Mesenteric fat pad (tissue), 1 donor: ENCODE measurements at places on chromosomes 1 and 21. TPM values are rescaled to one million over a fixed set of nuclear protein-coding genes. Genes with fewer than 3 reads are reported as not detected.

NUDC gene
- 49.7 TPM for total RNA-seq

DNA sequence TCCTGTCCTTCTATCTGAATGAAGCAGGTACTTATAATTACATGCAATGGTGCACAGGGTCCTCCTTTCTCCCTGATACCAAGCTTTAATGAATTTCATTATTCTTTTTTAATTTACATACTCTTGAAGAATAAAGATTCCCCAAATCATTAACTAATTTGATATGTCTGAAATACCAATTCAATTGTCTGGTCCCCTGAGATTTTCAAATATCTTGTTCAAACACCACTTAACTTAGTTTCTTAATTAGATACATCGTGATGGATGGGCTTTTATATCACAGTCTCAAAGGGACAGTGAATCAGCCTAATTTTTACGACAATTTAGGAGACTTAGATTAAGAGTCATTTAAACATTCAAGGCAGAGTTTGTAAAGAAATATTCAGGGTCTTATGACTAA, 1054.6 kb downstream of the PLA2G4A start:
- no peak for DNase-seq

GRCh38 chr1:55696891-55697290, 481.7 kb upstream of the USP24 start:
- no peak for DNase-seq

SH2D1B gene
- total RNA-seq: 0.61 TPM

ADCY10 gene
- 0.55 TPM for total RNA-seq

GRCh38 chr1:187839873-187840272, 1011.1 kb downstream of the PLA2G4A start:
- no peak for DNase-seq

DNA sequence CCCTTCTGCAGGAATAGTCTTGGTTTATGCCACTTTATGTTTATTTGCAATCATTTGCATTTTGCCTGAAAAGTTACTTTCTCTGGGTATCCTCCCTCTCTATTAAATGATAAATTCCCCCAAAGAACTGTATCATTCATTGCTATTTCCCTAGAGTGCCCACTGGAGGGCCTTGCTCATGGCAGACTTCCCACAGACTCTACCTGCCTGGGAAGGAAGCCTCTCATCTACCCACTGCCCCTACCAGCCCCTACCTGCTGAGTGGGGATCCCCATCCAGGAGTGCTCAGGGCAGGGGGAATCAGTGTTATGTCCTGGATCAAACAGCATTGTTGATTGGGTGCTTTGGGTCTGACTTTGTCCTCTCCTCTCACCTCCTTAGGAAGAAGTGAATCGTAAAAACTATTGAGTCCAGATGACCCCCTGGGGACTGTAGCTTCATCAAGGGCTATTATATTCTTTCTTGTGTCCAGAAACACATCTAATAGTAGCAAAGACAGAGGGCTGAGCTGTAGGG, 6.8 kb upstream of the LRRN2 start:
- no peak for DNase-seq

- no peak for DNase-seq
Measured at GRCh38 chr1:41387667-41388091, 26.4 kb downstream of the FOXO6 start.

SRSF11 gene
- total RNA-seq: 150 TPM

DNA sequence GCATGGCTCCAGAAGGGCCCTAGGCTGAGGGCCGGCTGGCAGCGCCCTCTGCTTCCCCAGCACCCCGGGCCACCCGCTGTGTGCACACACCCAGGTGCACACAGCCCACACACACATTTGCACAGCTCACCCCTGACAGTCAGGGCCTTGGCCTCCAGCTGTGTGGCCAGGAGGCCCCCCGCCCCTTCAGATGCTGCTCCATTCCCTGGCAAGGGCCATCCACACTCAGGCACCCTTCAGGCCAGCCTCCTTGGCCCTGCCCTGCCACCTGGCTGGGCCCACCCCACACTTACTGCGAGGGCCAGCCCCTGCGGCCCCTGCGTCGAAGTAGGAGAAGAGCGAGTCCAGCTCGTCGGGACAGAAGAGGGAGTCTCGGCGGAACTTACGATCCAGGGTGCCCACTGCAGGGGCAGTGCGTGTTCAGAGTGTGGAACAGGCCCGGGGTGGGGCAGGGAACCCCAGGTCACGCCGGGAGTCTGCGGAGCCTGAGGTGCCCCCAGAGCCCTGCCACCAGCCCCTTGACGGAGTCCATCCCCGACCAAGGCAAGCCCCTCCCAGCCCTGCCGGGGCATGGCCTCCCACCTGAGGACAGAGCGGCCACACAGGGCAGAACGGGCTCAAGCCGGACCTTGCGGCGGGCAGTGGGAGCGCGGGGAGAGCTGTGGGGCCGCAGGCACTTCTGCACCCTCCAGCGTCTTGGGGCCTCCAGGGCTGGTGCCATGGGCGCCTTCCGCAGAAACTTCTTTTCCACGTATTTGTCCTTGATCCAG, 12.4 kb downstream of the ACAP3 start:
- DNase-seq: no peak

DNA sequence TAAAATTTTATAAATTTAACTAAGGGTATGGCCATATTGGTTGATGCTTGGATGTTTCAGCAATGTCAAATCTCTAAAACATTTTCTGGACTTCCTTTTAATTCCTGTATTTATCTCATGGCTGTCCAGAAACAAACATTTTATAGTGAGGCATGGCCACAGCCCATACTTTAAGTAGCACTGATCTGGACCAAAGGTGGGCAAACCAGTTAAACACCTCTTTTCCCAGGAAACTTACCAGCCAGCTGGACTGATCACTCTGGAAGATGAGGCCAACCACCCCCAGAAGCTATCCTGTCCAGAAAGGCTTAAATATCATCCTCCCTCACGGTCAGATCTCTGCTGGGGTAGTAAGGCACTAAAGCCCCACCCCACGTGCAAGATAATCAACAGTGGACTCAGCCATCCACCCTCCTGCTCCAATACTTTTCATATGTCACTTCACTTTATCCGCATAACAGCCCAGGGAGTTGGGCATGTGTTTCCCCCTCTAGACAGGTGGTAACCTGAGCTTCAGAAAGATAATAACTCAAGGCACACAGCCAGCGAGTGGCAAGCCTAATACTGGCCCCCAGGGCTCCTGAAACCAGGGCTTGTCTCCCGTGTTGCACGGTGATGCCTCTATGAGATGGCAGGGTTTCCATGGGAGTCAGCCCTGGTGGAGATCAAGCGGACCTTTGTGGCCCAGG, 120.5 kb upstream of the NGF start:
- DNase-seq: no peak

DNA sequence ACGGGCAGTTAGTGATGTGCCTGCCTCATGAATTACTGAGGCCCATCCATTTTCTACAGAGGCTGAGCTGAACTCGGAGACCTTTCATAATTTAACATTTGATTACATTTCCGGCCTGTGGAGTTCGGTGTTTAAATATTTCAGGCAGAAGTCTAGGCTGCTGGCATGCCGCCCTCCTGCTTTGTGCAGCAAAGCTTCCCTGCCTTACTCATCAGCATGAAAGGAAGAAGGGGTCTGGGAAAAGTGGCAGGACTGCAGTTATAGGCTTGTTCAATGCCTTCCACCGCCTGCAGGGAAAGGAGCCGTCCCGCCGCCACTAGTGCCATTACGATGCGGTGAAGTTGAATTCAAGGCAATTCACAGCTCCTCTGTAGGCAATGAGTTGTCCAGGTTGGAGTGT, 527.9 kb downstream of the NPHP4 start:
- DNase-seq: no peak

SLAMF1 gene
- total RNA-seq: 0.84 TPM

SMIM1 gene
- total RNA-seq: 3.7 TPM

- DNase-seq: peak; percentile 47
Measured at GRCh38 chr1:17883662-17884395, 128.7 kb downstream of the ACTL8 start.

GRCh38 chr21:39454949-39455668, 3.3 kb downstream of the SH3BGR start:
- no peak for DNase-seq

DNA sequence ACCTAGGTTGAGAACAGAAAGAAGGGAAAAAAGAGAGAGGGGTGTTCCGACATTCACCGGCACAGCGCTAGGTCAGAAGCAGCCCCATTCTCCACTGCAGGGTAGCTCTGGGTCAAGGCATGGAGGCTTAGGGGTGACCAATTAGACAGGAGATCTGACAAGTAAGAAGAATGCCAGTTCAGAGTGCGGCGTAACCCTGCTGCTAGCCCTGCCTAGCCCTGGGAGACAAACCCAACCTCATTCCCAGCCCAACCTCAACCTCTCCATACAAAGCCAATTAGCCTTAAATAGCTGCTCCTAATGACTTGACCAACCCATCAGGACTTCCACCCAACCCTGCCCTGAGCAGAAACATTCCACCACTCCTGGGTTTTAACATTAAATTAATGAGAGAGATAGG, 3.4 kb downstream of the PRELP start:
- DNase-seq: no peak

DNA sequence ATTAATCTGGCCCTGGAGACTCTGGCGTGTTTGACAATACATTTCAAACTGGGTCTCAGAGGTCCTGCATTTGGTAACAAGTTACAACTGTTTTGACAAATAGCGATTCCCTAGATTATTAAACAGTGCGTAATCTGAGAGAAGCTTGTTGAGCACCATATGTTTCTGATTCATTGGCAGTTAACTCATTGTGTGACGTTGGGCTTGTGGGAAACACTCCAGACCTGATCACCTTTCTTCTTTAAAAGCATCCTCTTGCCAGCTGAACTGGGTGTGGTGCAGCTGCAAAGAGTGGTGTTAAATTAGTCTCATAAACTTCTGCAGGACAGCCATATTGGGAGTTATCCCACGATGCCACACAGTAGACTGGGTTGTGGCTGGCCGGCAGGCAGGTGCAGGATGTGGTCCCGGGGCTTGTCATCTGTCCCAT, 82.7 kb downstream of the CDC7 start:
- DNase-seq: no peak

DNA sequence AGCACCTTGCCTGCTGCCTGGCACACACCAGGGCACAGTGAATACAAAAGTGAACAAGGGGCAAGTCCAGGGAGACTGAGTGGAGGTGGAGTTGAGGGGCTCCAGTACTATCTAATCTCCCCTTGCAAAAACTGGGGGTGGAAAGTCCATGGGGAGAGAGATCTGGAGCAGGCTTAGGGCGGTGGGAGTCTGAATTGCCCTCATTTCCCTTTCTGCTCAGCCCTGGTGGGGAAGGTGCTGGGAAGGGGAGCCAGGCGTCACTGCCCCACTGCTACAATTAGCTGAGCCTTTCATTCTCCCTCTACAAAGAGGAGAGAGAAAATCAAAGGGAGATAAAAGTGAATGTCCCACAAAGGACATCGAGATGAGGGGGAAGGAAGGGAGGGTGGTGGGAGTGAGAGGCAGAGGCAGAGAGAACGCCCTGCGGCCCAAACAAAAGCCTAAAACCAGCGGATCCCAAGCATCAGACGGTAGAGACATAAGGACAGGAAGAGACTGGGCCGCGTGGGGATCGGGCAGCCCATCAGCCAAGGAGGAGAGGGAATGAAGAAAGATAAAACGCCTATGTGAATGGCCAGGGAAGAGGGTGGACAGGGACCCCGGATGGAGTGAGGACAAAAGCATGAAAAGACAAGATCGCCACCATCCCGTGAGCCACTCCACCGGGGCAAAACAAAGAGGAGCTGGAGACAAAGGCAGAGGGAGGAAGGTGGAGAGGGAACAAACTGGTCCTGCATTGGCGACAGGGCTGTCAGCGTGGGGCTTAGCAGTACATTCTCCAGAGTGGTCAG, 46.8 kb upstream of the SOX13 start:
- DNase-seq: peak; percentile 75

GRCh38 chr1:181160998-181161870, 72.7 kb downstream of the IER5 start:
- DNase-seq: no peak

DNA sequence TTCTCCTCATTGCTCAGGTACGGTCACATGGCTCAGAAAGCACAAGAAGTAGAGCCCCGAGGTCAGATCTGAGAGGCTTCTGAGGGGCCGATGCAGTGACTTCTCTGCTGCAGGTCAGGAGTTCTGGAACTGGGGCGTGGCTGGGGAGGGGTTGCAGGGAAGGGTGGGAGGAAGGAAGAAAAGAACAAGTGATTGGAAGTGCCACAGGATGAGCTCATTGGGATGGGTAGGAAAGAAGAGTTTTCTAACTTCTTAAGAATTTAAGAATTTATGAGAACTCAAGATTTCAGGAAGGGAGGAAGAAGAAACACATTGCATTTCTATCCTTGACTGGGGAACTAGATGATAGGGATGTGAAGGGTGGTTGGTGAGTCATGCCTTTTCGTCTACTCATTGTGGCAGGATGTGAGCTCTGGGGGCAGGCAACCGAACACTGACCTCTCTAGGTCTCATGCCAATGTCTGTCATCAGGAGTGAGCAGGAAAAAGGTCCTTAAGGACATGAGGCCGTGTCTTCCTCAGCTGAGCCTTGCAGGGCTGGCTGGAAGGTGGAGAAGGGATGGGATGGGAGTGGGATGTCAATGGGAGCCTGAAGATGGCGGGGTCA, 497 bp downstream of the FCRLB start:
- DNase-seq: no peak

GRCh38 chr1:53766194-53766742, 27.3 kb upstream of the GLIS1 start:
- DNase-seq: no peak

GRCh38 chr1:234170622-234171021, 202.6 kb upstream of the COA6 start:
- DNase-seq: no peak

DNA sequence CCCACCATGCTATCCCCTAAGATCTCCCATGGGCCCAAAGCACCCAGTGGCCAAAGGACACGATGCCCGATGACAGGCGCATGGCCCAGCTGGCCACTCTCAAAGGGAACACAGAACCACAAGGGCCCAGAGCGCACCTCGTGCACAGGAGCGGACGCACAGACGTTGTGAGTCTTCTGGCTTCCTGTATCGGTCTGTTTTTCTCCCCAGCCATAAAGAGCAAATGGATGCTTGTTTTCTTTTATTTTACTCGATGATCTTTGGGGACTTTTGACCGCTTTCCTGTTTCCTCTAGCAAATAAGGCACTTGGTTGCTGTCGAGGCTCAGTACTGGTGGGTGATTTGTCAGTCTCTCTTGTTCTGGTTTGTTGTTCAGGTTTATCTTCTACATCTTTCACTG, 16.2 kb downstream of the CCSAP start:
- no peak for DNase-seq

DNA sequence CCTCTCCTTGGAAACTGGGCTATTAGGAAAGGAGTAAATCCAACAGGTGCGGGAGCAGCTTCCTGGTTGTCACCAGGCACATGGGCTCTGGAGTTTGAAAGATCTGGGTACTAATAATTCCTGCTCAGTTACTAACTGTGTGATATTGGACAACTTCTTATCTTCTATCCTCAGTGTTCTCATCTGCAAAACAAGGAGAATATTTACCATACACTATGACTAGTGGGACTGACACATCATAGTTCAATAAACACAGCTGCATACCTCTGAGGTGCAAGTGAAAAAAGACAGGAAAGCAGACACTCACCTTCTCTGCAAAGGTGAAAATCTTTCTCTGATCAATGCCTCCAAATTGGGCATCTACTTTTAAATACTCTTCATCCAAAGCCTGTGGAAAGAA, 19.7 kb downstream of the YARS1 start:
- no peak for DNase-seq

KCNT2 gene
- total RNA-seq: 0.93 TPM

ACOT11 gene
- 3.6 TPM for total RNA-seq

GRCh38 chr21:41966872-41967621, 13.2 kb upstream of the C2CD2 start:
- DNase-seq: no peak

SLAMF7 gene
- total RNA-seq: 0.64 TPM

GRCh38 chr1:33654267-33654834, 181.9 kb downstream of the ZSCAN20 start:
- no peak for DNase-seq
